ENCODE measurements at places on chromosomes 7 and 10.

- no peak for DNase-seq
These were observed 208.7 kb downstream of the MAD1L1 start for GRCh38 chr7:2023877-2024566.

DNA sequence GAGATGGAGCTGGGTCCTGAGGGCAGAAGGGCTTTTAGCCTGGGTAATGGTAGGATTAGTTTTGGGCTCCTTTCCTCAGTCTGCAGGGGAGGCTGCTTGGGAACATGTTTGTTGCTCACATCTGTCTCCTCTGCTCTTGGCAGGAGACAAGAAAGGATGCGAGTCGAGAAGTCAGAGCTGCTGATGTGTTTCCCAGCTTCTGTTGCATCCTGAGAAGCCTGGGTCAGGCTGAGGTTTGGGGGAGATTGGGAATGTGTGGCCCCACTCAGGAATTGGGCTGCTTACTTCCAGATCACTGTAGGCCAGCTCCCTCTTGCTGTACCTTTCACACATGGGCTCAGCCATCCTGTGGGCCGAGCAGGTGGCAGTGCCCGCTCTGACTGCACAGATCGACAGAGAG is 79.2 kb downstream of the CCNY start:
- DNase-seq = no peak

GRCh38 chr7:55132890-55133551 is 114.2 kb downstream of the EGFR start:
- peak; percentile 70 for DNase-seq

GRCh38 chr10:1685699-1686490 is 51.4 kb downstream of the ADARB2 start:
- no peak for DNase-seq

DNA sequence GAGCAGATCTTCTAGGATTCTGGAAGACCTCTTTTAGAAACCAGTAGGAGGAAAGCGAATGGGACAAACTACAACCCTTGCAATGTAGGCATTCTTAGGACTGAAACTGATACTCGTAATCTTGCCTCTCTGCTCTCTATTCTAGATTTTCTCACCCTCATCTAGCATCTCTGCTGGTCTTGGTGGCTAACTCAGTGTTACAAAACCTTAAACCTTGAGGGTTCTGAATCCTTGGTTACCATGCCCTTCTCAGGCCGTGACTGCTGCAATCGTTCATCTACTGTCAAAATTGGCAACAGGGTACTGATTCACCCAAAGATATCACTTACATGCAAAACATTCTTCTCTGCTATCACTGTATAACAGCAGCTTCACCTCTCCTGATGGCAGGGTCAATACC is 55.2 kb downstream of the SAMD9 start:
- no peak for DNase-seq

DNA sequence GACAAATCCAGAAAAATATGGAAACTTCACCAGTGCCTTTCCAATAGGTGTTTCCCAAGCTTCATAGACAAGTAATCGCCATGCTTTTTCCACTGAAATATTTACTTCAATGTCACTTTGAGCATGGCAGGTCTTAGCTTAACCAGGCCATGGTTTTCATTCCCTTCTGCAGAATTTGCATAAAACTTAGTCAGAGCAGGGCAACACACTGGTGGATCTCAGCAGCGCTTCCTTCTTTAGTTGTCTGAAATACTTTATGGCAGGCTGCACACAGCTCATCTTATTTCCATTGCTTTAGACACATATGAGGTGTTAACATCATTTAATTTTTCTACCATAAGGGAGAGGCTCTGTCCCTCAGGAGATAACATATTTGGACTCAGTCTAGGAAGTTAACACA is 102.9 kb upstream of the AHR start:
- DNase-seq = no peak

DNA sequence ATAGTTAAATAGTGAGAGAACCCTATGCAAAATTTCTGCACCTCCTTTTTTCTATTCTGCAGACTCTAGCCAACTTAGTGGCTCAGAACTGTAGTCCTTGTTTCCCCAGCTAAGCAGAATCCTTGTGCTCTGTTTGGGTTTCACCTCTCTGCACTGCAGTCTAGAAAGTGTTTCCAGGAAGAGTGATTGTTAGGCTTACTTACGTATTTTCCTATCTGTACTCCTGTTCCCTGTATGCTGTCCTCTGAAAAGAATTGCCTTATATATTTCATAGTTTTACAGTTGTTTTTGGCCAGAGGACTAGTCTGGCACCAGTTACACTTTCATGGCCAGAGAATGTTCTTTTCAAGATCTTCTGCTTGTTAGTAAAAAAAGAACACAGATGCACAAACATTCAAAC is 154.6 kb upstream of the POT1 start:
- DNase-seq = no peak

DNA sequence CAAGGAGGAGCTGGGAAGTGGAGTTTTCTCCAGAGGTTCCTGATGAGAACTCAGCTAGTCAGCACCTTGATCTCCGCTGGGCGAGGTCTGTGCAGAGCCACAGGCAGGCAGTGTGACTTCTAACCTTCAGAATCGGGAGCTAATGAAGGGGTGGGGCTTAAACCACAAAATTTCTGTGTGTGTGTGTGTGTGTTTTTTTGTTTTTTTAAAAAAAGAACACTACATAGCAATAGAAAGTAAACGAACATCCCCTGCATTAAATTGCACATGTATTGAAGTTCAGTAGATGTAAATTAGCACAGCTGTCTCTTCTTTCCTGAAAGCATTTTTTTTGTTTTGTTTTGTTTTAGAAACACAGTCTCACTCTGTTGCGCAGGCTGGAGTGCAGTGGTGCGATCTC is 46.2 kb downstream of the RBM17 start:
- no peak for DNase-seq

DNA sequence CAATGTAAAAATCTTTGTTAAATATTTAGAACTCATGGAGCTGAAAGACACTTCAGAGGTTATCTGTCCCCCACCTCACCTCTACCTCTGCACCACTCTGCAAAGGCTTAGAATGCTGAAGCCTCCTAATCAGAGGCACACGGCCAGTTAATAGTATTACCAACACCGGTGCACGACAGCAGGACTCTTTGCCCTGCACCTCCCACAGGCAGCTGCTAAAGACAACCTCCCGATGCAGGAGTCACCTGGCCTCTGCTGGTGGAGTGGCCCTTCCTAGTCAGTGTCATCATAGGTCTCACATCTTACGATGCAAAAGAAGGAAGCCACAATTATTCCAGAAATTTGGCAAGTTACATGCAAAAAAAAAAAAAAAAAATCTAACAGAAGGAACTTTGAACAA is 66.6 kb upstream of the MGMT start:
- DNase-seq = no peak

- no peak for DNase-seq
These were observed 535.6 kb downstream of the CNTNAP2 start for GRCh38 chr7:146652176-146652575.

DNA sequence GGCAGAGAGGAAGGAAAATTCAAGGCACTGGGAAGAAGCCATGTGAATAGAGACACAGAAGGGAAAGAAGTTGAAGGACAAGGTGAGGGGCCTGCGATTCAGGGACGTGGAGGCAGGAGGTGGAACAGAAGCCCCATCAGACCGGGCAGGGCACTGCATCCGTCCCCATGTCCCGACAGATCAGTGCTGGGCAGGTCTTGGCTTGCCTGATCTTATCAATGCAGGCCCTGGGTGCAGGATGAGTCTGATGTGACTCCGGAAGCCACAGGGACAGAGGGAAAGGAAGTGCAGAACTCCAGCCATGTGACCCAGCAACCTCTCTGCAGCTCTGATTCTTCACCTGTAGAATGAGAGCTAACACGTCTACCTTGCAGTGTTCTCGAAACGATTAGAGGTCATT is 136.2 kb upstream of the CTBP2 start:
- no peak for DNase-seq

- no peak for DNase-seq
These were observed 92.2 kb upstream of the EFCAB10 start for GRCh38 chr7:105673367-105674084.

DNA sequence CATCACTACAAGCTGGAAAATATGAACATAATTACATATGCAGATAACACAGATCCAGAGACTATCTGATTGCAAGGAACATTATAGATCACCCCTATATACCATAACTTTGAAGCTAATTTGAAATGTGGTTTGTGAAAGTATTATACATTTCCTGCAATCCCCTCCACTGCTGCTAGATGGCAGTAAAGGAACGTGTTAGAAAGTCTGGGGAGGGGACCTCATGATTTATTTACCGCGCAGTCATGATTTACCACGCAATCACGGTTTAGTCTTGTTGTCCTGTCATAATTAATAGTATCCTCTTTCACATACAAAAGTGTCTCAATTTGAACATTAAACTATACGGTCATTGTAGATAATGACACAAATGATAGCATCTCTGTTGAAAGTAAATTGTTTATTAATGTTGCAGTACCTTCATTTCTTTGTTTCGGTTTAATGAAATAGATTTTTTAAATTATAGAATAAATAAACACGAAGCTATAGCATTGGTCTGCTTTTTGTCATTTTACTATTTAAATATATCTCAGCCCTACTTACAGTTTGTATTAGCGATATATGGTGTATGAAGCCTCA is 145.3 kb upstream of the PRSS1 start:
- DNase-seq = no peak

DNA sequence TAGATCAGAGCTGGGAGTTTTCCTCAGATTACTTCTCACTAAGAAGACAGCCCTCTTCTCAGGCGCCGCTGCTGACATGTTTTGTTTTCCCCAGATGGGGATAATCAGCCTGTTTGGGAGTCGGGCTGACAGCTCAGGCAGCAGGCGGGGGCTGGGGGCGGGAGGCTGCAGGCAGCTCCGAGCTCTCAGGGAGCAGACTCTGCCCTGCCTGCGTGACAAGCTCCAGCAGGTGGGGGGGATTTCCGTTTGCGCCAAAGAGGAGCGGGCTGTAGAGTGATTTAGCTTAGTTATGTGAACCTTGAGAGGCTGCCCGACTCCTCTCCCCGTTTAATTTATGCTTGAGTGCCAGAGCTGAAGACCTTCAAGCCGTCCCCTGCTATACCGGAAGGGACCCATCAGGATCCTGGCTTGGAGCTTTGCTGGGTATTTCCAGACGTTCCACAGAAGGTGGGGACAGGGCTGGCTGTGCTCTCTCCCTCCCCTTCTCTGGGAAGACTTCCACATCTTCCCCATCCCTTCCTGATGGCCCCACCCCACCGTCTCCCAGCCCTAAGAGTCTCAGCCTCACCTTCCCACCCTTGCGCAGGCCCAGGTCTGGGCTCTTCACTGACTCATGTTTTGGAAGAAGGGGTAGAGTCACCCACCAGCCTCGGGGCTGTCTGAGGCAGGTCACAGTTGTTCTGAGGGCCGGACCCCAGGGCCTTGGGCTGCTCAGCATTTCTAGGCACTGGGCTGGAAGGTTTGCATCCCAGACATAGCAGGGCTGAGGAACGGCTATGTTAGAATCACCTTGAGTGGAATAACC is 24.7 kb upstream of the ADCYAP1R1 start:
- DNase-seq = no peak

DNA sequence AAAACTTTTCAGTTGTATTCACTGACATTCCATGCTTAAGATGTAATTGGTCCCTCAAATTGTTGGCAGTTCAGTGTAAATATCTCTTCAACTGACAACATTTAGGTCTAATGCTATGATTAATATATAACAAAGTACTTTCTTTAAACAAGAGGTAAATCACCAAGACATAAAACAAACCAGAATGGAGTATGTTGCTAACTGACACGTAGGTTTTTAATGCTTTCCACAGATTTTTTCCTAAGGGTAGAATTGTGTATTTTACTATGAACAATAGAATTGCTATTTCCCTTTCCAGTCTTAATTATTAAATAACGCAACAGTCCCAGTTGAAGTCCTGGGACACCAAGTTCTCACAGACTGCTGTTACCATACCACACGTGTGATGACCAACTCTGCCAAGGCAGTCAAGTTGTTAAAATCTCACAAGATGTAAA is 4.1 kb downstream of the JCAD start:
- DNase-seq = no peak

DNA sequence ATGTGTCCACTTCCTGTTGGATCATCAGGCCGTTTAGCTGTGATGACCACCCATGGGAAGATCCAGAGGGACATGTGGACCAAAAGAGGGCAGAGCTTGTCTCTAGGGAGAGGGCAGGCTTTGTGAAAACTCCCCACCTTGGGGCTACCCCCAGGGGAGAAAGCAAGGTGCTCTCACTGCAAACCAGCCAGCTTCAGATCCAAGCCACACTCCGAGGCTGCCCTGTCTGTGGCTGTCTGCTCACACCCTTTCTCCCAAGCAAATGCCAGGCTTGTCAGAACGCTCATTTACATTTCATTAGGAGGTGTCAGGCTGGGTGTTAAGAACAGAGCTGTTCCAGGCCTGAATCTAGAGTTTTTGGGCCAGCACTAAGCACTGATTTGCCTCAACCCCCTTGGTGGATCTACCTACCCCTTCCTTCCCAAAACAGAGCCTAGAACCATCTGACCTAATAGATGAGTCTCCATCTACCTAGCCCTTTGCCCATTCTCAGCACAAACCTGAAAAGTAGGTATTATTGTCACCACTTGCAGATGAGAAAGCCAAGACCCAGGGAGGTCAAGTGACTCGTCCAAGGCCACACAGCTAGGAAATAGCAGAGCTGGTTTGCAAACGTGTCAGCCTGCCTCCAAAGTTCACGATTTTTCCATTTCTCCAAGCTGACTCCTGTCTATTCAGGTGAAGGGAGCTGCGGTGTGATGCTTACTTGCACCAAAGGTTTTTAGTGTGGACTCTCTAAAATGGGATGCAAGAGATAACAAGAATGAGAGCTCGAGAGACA is 130.9 kb downstream of the EMX2 start:
- no peak for DNase-seq

DNA sequence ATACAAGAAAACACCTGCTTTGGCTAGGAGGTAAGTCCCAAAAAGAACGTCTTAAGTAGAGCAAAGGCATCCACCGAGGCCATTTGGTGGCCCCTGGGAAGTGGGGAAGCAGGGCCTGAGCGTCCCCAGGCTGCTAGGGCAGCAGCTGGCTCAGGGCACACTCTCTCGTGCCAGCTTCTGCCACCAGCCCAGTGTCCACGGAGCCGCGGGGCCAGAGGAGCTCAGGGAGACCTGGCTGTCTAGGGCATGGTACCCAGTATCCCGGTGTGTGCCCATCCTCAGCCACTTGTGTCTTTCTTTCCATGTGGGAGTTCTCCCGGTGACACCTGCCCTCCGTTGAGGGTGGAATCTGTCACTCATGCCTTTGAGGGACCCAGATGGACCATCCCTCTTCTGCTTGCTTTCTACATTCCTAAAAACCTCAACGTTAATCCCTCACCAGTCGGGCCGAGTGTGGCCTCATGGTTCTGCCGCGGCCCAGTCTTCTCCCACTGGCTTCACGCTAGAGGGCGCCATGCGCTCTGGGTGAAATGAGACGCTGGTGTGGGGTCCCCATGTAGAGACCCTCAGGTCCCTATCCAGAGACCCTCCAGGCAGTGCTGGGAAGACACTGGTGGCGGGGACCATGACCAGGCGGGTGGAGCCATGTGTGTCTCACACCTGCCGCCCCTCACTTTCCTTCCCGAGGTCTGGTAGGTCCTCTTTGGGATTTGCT is 9.5 kb upstream of the AP5Z1 start:
- no peak for DNase-seq

- no peak for DNase-seq
These were observed 24.1 kb downstream of the SEMA3D start for GRCh38 chr7:85162721-85163120.

GRCh38 chr7:71137479-71137878 is 5.5 kb downstream of the GALNT17 start:
- no peak for DNase-seq

Measured in GOT3 (cell line).